Smooth muscle cell of trachea (primary cell): ENCODE measurements at places on chromosomes 7 and 10. TPM values are rescaled to one million over a fixed set of nuclear protein-coding genes. Genes with fewer than 3 reads are reported as not detected.

The CPA2 gene
- not detected in 2 replicates for total RNA-seq

The HHEX gene
- 8.7 and 8.8 TPM in 2 replicates for total RNA-seq

The MRLN gene
- not detected in 2 replicates for total RNA-seq

The MMD2 gene
- not detected in 2 replicates for total RNA-seq

The SPDYE5 gene
- total RNA-seq: not detected in 2 replicates
